ENCODE measurements at places on chromosomes 3 and 15.
A peak's percentile ranks its signal among the peaks of the same experiment; 100 is the strongest.

DNA sequence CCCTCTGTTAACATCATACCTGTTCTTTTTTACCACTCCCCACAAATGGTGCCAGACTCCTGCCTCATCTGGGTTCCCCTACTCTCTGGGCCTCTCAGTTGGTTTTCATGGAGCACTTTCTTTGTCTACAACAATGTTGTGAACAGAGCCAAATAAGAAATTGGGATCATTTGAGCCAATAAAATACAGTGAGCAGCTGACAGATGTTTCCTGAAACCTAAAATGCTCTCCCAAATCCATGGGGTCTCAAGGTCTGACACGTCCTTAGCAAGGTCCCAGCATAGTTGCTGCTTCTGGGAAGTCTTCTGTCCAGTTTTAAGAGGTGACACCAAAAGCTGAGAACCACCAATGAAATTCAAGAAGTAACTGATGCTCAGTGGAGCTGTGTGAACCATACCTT is 1.7 kb downstream of the NMNAT3 start:
- no peak for DNase-seq

DNA sequence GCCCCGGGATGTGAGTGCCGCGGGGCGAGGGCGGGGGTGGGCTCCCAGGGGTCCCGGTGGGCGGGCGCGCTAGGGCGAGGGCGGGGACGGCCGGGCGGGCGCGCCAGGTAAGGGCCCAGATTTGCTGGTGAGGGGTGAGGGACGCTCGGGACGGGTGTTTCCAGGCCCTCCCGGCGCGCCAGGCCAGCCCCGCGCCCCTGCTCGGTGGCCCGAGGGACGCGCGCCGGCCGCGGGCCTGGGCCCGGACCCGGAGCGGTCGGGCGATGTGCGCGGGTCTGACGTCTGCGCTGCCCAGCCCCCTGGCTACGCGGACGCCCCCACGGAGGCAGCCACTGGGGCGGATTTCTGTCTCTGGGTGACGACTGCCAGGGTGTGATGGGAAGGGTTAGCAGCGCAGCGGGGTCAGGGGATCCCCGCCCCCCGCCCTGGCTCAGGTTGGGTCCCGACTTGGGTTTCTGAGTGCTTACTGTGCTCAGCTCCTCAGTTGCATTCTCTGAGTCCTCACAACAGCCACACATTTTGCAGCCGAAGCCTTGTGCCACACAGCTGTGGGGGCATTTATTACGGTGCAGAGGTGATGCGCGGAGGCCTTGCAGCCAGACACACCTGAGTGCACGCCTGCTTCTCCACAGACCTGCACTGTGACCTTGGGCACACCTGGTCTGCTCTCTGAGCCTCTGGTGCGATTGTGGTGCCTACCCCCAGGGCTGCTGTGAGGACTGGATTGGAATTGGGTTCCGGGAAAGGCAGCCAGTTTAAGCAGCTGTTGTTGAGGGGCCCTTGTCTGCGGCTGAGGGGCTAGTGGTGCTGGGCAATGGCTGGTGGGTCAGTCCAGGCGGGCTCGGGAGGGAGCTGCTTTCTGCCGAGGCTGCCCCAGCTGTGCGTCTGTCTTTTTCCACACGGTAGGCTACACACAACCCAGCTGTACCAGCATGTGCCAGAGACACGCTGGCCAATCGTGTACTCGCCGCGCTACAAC is 523 bp downstream of the HDAC11 start:
- DNase-seq = no peak

DNA sequence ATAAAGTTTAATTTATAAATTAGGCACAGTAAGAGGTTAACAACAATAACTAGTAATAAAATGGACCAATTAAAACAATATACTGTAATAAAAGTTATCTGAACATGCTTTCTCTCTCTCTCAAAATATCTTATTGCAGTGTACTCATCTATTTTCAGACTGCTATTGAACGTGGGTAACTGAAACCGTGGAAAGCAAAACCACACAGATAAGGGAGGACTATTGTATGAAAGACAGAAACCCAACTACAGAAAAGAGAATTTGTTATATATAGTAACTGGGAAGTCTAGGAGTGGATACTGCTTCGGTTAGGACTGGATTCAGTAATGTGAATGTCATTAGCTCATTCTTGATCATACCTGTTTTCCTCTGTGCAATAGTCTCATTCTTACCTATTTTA is 119.3 kb upstream of the DAZL start:
- no peak for DNase-seq

DNA sequence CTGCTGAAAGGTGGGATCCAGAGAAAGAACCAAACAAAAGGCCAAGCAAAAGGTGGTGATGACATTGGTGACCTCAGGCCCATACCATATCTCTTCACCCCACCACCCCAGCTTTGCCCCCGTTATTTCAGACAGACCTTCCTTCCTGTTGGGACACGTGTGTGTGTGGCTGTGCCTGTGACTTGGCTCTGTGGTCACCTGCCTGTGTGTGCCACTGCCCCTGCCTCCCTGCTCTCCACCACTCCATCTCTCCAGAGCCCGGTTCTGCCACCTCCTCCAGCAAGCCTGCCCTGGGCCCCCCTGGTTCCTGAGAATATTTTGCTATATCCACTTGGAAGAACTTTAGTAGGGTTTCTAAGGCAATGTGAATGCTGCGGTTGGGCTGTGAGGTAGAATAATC is 28.6 kb upstream of the TLE3 start:
- DNase-seq = no peak

DNA sequence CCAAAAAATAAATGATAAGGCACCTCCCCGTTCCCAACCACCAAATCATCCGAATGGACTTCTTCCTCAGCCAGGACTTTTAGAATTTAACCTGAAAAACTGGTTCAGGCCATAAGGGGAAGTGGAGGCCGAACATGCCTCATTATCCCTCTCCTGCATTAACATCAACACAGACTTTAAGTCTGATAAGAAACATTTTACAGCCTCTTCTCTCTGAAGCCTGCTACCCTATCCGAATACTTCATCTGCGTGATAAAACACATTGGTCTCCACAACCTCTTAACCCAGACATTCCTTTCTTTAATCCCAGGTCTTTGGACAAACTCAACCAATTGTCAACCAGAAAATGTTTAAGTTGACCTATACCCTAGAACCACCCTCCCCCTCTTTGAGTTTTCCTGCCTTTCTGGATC is 850 bp upstream of the SLC41A3 start:
- no peak for DNase-seq

- DNase-seq = peak; percentile 54
Observed at GRCh38 chr3:55487381-55488241, 505 bp upstream of the WNT5A start.

Measured in AG20443 (cell line).